Mammary epithelial cell (primary cell): ENCODE measurements at places on chromosomes 5 and 9. TPM values are rescaled to one million over a fixed set of nuclear protein-coding genes. Genes with fewer than 3 reads are reported as not detected.

The CNTNAP3B gene
- total RNA-seq: 16.6 and 22.8 TPM in 2 replicates

The EPB41L4B gene
- 3.5 TPM for total RNA-seq

The PCDHA10 gene
- total RNA-seq: 0.08 and 0.19 TPM in 2 replicates

The ECM2 gene
- total RNA-seq: 1.3 TPM

The IER5L gene
- 10.1 and 13.5 TPM in 2 replicates for total RNA-seq

The PHYHD1 gene
- total RNA-seq: 4.7 TPM

The QRFP gene
- total RNA-seq: not detected in 2 replicates

The ACOT12 gene
- not detected in 2 replicates for total RNA-seq

The MOB3B gene
- total RNA-seq: 19.3 TPM

The RAD23B gene
- 126 TPM for total RNA-seq

The OLFML2A gene
- total RNA-seq: 4.2 and 4.9 TPM in 2 replicates

The TLR4 gene
- total RNA-seq: 4.2 and 7.2 TPM in 2 replicates

The SLC36A3 gene
- not detected in 2 replicates for total RNA-seq

The SLC4A9 gene
- total RNA-seq: 0.54 and 0.61 TPM in 2 replicates

The SH2D3C gene
- total RNA-seq: under 0.01 TPM

The TLN1 gene
- total RNA-seq: 213 and 272 TPM in 2 replicates

The DBH gene
- not detected in 2 replicates for total RNA-seq

The MTREX gene
- total RNA-seq: 46.0 TPM

The C9orf153 gene
- not detected in 2 replicates for total RNA-seq

The GAPT gene
- not detected in 2 replicates for total RNA-seq

The SPINK6 gene
- total RNA-seq: 4.8 TPM

The ARID3C gene
- 0.17 TPM for total RNA-seq

The EGFLAM gene
- 20.6 and 21.6 TPM in 2 replicates for total RNA-seq

The TMEM232 gene
- total RNA-seq: 0.71 and 1.6 TPM in 2 replicates

The SPDL1 gene
- total RNA-seq: 7.7 TPM

The SEC61B gene
- 62.0 TPM for total RNA-seq

The PCDHB15 gene
- total RNA-seq: 0.33 TPM

The EIF4EBP3 gene
- 6.0 and 9.2 TPM in 2 replicates for total RNA-seq

The SHISAL2B gene
- total RNA-seq: not detected

The TSSK1B gene
- total RNA-seq: 1.1 and 1.4 TPM in 2 replicates

The FRMD3 gene
- 0.19 TPM in 1 of 2 replicates, not detected in the other for total RNA-seq

The PRKACG gene
- total RNA-seq: not detected

The WDR31 gene
- 2.3 TPM in 2 replicates for total RNA-seq

The IL5 gene
- total RNA-seq: not detected in 2 replicates

The ABO gene
- total RNA-seq: not detected

The HMCN2 gene
- under 0.01 TPM for total RNA-seq

The COL5A1 gene
- 5.1 and 7.2 TPM in 2 replicates for total RNA-seq
